Liver (tissue), 10 donors: ENCODE measurements at places on chromosomes 1 and 21. TPM values are rescaled to one million over a fixed set of nuclear protein-coding genes. Genes with fewer than 3 reads are reported as not detected.
A peak's percentile ranks its signal among the peaks of the same experiment; 100 is the strongest.

DNA sequence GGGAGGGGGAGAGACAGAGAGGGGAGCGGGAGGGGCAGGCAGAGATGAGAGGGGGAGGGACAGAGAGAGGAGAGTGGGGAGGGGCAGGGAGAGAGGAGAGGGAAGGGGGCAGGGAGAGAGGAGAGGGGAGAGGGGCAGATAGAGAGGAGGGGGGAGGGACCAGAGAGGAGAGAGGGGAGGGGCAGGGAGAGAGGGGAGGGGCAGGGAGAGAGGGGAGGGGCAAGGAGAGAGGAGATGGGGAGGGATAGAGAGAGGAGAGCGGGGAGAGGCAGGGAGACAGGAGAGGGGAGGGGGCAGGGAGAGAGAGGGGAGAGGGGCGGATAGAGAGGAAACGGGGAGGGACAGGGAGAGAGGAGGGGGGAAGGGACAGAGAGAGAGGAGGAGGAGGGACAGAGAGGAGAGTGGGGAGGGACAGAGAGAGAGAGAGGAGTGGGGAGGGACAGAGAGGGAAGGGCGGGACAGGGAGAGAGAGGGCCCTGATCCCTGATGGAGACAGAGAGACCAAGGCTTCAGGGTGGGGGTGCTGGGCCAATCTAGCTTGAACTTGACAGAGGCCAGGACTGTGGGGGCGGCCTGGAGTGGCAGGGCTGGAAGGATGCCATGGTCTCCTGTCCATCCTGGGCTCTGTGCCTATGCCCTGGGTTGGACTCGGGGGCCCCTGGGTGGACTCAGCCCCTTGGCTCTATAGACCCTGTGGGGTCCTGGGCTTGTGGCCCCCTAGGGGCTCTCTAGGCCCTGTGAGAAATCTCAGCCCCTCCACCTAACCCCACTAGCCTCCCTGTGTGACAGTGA lies 43.6 kb downstream of the DMRTB1 start:
- no peaks in the 10 kb centered on the region for H3K4me1 ChIP-seq
- no peak overlapping the region for H3K4me3 ChIP-seq
- no peak for DNase-seq
- H3K27me3 ChIP-seq, result no peaks in the 10 kb centered on the region

DNA sequence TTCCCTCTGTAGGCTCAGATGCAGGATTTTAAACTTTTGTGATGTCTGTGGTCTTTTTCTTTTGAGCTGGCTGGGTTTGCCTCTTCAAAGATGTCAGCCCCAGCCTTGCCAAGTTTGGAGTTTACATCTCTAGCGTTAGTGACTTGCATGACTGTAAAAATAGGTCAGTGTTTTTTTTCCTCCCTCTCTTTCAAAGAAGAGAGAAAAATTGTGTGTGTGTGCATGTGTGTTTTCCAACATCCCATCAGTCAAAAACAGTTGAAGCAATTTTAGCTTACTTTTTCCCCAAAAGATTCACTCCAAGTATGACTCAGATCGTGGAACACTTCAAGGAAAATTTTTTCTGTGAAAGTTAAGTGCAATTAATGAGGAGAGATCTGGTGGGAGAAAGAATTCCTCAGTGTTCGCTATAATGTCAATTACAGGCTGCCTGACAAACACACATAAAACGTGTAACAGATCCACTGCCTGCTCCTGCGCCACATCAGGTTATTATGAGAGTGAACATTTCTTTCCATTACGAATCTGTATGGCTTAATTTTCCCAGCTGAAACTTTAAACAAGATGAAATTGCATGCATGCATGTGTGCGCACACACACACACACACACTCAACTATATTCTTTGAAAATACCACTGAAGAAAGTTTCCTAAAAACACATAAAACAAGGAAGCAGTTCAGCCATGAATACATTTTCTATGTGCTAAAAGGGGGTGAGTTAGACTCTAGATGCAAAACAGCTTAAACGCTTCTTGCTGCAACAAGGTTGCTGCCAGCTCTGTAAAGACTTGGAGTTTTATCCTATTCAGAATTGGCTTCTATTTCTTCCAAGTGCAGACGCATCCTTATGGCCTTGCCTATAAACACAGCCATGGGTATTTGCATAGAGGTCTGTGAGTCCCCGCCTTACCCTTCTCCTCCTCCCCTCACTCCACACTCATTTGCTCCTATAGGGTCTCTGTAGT lies 55.5 kb downstream of the TLR5 start:
- no peak overlapping the region for H3K4me3 ChIP-seq
- H3K4me1 ChIP-seq, result no peaks in the 10 kb centered on the region
- no peaks in the 10 kb centered on the region for H3K36me3 ChIP-seq
- H3K27me3 ChIP-seq, result no peaks in the 10 kb centered on the region
- H3K27ac ChIP-seq, result no peak overlapping the region

CDC42BPA gene
- total RNA-seq, result 39.9 TPM

DNA sequence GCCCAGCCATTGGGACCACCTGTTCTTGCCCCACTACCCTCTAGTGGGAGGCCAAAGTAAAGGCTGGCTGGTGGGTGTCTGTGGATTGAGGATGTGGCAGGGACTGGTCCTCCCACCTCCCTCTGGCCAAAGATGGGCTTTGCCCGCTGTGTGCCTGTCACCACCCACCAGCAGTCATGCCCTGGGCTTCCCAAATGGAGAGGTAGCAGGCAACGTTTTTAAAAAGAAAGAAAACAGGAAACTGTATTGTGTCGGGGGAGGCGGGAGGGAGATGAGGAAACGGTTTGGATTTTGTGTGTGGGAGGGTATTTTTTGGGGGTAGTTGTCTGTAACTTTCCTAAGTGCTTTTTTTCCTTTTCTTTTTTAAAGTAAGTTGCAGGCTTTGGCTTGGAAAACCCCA lies 30.1 kb downstream of the SZRD1 start:
- no peaks in the 10 kb centered on the region for H3K4me1 ChIP-seq
- no peak overlapping the region for H3K4me3 ChIP-seq
- no peak overlapping the region for H3K27ac ChIP-seq
- H3K36me3 ChIP-seq, result peaks cover 30% of the 10 kb centered on the region
- DNase-seq, result no peak

DNA sequence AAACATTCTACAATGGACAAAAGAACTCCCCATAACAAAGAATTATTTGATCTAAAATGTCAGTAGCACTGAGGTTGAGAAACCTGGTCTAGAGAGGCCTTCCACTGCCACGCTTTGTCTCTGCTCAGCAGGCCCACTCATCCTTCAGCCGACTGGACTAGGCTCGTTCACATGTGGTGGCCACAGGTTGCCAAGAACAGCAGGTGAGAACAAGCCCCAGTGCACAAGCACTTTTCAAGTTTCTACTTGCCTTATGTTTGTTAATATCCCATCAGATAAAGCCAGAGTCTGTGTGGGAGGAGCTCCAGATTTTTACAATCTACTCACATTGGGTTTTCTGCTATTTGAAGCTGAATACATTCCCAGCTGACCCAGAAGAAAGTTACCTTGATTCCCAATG lies 9.1 kb upstream of the EFHD2 start:
- H3K36me3 ChIP-seq, result no peaks in the 10 kb centered on the region
- DNase-seq, result no peak
- H3K27ac ChIP-seq, result no peak overlapping the region
- no peaks in the 10 kb centered on the region for H3K4me1 ChIP-seq
- H3K27me3 ChIP-seq, result no peaks in the 10 kb centered on the region

GRCh38 chr1:88457197-88457596 lies 226.9 kb upstream of the PKN2 start:
- H3K27ac ChIP-seq, result no peak overlapping the region
- H3K4me3 ChIP-seq, result no peak overlapping the region
- H3K4me1 ChIP-seq, result no peaks in the 10 kb centered on the region

GRCh38 chr1:99603699-99604560 lies 42.0 kb upstream of the PALMD start:
- H3K27me3 ChIP-seq, result no peaks in the 10 kb centered on the region
- no peak overlapping the region for H3K4me3 ChIP-seq
- peaks cover 1% of the 10 kb centered on the region for H3K4me1 ChIP-seq
- no peak for DNase-seq

DNA sequence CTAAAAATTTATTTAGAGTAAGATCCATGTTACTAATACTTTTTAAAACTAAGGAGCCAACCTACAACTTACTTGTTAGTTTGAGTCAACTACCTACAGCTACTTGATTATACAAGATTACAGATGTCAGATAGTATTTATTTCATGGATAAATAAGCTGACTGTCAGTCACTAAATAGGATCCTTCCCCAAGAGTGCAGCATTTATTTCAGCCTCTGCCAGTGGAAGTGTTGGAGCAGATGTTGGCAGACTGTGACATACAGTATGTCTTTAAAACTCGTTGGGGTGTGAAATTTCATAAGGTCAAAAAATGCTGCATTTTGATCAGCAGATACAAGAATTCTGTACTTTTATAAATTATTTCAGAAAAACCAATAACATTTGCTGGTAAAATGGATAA lies 156.2 kb downstream of the AKT3 start:
- H3K36me3 ChIP-seq, result no peaks in the 10 kb centered on the region
- H3K4me1 ChIP-seq, result no peaks in the 10 kb centered on the region
- no peak overlapping the region for H3K4me3 ChIP-seq
- H3K27me3 ChIP-seq, result no peaks in the 10 kb centered on the region
- DNase-seq, result no peak

DNA sequence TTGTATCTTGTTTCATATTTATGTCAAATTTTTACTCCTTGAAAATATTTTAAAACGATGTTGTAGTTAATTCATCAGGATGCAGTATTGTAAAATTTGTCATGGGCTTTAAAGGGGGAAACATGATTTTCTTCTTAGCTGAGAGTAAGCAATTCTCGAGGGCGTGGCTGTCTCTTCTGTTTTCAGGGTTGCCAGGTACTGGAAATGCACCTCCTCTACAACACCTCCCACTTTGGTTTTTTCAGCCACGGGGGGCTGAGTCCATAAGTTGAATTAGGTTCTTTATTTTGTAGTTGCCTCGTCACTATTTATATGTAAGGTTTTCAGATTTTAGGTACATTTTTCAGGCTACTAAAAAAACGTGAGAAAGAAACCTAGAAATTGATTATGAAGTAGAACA lies 64.0 kb downstream of the PRDM2 start:
- no peaks in the 10 kb centered on the region for H3K27me3 ChIP-seq
- no peak for DNase-seq
- no peaks in the 10 kb centered on the region for H3K4me1 ChIP-seq
- H3K4me3 ChIP-seq, result no peak overlapping the region

DNA sequence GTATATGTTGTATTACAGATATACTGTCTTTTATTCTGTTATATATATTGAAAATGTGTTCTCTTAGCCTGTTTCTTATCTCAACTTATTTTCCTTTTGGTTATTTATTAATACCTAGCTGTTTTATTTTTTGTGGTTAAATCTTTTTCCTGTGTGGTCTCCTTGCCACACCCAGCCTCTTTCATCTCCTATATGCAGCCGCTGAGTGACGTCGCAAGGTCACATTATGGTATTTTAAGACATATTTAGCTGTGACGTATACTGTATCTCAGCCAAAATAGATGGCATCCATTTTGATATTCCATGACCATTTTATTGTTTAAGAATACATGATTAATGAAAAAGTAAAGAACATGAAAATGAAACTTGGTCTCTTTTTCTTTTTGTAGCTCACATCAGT lies 29.1 kb downstream of the CENPF start:
- no peaks in the 10 kb centered on the region for H3K4me1 ChIP-seq
- H3K36me3 ChIP-seq, result no peaks in the 10 kb centered on the region
- H3K4me3 ChIP-seq, result no peak overlapping the region
- no peak overlapping the region for H3K27ac ChIP-seq
- DNase-seq, result no peak

GNG4 gene
- total RNA-seq, result 0.65 TPM

DNA sequence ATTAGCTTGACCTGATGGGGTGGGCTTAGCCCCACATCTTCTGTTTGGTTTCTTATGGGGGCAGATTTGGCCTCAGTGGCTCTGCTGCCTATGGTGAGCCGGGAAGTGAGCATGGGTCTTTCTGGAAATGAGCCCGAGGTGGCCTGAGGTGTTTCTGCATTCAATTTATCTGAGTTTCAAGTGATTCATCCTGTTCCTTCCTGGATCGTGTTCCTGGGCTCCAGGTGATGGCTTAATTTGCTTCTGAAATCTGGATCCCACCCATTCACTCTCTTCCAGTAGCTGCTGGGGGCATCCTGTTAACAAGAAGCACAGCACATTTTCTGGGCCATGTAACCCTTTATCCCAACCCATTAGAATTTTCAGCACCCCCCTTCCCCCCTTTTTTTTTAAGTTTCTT lies 324.6 kb downstream of the CAMTA1 start:
- H3K4me3 ChIP-seq, result no peak overlapping the region
- H3K27me3 ChIP-seq, result no peaks in the 10 kb centered on the region
- DNase-seq, result no peak
- no peak overlapping the region for H3K27ac ChIP-seq
- no peaks in the 10 kb centered on the region for H3K36me3 ChIP-seq

SUCO gene
- 38.1 TPM for total RNA-seq

DNA sequence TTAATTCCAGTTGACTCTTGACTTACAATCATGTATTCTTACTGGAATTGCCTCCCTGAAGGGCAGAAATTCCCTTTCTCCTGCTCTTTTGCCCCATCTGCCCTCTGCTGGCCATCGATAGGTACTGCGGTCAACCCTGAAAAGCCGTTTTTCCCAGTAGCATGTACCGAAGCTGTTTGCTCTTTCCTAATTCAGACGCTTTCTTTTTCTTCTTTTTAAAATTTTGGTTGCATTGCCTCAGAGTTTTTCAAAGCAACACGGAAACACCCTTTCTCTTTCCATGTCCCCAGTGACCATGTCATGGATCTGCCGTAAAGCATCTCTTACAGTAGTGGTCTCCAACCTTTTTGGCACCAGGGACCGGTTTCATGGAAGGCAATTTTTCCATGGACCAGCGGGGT lies 164.2 kb upstream of the C1orf21 start:
- H3K27ac ChIP-seq, result no peak overlapping the region
- no peaks in the 10 kb centered on the region for H3K36me3 ChIP-seq
- peak; percentile 62 for DNase-seq
- H3K27me3 ChIP-seq, result no peaks in the 10 kb centered on the region

DNA sequence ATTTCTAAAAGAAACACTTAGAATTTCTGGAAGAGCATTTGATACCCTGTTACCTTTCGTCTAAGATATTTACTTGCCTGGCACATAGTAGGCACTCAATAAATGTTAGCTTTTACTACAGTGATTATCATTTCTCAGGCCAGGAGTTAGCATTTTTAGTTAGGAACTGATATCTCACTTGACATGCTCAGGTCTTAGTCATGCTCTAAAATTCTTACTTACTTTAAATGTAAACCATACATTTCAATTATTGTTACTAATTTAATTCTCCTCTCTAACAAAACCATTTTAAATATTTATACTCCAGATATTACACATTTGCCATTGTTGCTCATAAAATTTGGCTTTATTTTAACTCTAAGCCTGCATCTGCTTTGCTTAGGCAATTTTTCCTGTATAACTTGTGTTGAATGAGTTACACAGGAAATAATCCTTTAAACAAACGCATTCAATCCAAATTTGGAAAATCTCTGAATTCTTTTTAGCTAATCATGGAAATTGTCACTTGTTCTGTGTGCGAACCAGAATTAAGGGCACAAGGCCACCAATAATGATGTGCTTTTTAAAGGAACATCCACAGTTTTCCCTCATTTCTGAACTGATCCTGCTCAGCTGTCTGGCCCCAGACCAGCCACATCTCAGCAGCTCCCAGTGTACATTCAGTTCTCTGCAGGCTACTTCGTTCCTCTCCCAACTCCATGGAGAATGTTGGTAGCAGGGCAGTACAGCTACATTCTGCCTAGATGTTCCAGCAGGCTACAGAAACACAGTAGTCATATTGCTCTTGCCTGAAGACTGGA lies 15.6 kb downstream of the NIBAN1 start:
- no peaks in the 10 kb centered on the region for H3K27me3 ChIP-seq
- H3K4me3 ChIP-seq, result no peak overlapping the region
- no peak overlapping the region for H3K27ac ChIP-seq
- H3K4me1 ChIP-seq, result no peaks in the 10 kb centered on the region

PCP4 gene
- not detected for total RNA-seq

GRCh38 chr1:100724281-100724680 lies 4.7 kb downstream of the VCAM1 start:
- no peak for DNase-seq
- no peak overlapping the region for H3K4me3 ChIP-seq
- no peaks in the 10 kb centered on the region for H3K27me3 ChIP-seq
